Mesothelial cell of epicardium (in vitro differentiated cells): ENCODE measurements at places on chromosomes 3 and 15. TPM values are rescaled to one million over a fixed set of nuclear protein-coding genes. Genes with fewer than 3 reads are reported as not detected.
A peak's percentile ranks its signal among the peaks of the same experiment; 100 is the strongest.

DNA sequence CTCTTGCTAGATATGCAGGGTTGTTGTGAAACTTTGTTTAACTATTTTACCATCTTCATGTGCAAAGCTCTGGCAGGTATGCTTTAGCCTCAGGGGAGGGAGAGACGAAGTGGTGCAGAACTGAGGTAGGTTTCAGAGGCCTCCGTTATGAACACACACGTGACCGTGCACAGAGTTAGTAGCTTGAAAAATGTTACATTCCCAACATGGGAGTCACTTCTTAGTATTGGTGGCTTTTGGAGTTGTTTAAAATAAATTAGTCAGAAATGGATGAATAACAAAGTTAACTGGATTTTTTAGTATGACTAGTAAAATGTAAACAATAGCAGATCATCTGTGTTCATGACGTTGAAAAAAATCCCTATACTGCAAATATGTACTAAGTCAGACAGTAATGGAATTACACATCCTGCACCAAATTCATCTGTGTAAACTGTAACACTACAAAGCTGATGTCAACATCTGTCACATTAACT, 279.6 kb downstream of the KLF13 start:
- H3K27ac ChIP-seq = peak overlapping the region; percentile 32
- no peak for DNase-seq
- H3K4me1 ChIP-seq = peaks cover 9% of the 10 kb centered on the region
- H3K4me3 ChIP-seq = no peak overlapping the region
- no peaks in the 10 kb centered on the region for H3K36me3 ChIP-seq
- H3K27me3 ChIP-seq = peaks cover 1% of the 10 kb centered on the region

- peaks cover 5% of the 10 kb centered on the region for H3K4me1 ChIP-seq
- H3K27ac ChIP-seq = no peak overlapping the region
- H3K27me3 ChIP-seq = no peaks in the 10 kb centered on the region
- peak; percentile 67 for DNase-seq
- H3K36me3 ChIP-seq = peaks cover 8% of the 10 kb centered on the region
Measured at GRCh38 chr15:89177633-89178306, 43.6 kb downstream of the RLBP1 start.

Gene TMOD2
- total RNA-seq = 9.0 to 10.4 TPM (median 10.0 TPM) in 3 replicates

- no peak overlapping the region for H3K27ac ChIP-seq
- H3K4me3 ChIP-seq = no peak overlapping the region
- H3K4me1 ChIP-seq = peaks cover 24% of the 10 kb centered on the region
- H3K27me3 ChIP-seq = no peaks in the 10 kb centered on the region
Measured at GRCh38 chr3:24294150-24294549, 200.5 kb downstream of the THRB start.

Gene SLC22A13
- 0.34 to 0.85 TPM (median 0.75 TPM) in 3 replicates for total RNA-seq

DNA sequence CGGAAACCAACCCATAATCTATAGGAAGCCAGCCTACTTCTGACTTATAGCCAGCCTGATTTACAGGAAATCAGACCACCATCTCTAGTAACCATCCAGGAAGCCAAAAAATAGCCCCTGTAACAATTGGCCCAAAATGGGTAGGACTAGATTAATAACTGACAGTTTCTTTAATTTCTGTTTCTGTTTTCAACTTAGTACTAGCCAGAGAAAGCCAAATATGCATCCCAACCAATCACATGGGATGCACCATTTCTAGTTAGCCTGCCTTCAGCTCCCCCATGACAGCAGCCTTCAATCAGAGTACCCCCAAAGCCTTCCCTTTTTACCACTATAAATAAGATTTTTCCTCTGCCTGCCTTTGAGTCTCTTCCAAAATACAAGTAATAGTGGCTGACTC, 239.1 kb upstream of the GADL1 start:
- no peak overlapping the region for H3K4me3 ChIP-seq
- H3K36me3 ChIP-seq = no peaks in the 10 kb centered on the region
- H3K27me3 ChIP-seq = no peaks in the 10 kb centered on the region
- no peak for DNase-seq

- peaks cover 7% of the 10 kb centered on the region for H3K4me1 ChIP-seq
- DNase-seq = peak; percentile 33
- peak overlapping the region; percentile 76 for H3K4me3 ChIP-seq
Measured at GRCh38 chr3:170585008-170585936, 603 bp downstream of the SLC7A14 start.
